Breast epithelium (tissue), 4 donors: ENCODE measurements at places on chromosomes 3 and 15. TPM values are rescaled to one million over a fixed set of nuclear protein-coding genes. Genes with fewer than 3 reads are reported as not detected.

VPS18 gene
- total RNA-seq, result 23.9 TPM

SPSB4 gene
- total RNA-seq, result not detected

DNA sequence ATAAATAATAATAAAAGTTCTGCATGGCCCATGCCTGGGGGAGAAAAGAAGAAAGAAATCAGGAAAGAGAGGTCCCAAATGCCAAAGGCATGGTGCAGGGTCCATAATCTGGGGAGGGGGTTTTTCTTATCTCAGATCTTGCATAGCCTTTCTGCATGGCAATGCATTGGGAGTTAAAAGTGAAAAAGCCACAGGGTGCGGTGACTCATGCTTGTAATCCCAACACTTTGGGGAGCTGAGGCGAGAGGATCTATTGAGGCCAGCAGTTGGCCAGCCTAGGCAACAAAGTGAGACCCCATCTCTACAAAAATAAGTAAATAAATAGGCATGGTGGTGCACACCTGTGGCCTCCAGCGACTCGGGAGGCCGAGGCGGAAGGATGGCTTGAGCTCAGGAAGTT lies 76.8 kb upstream of the GATA2 start:
- no peak for DNase-seq
- no peaks in the 10 kb centered on the region for H3K36me3 ChIP-seq
- no peak overlapping the region for H3K4me3 ChIP-seq
- no peak overlapping the region for H3K27ac ChIP-seq

DNA sequence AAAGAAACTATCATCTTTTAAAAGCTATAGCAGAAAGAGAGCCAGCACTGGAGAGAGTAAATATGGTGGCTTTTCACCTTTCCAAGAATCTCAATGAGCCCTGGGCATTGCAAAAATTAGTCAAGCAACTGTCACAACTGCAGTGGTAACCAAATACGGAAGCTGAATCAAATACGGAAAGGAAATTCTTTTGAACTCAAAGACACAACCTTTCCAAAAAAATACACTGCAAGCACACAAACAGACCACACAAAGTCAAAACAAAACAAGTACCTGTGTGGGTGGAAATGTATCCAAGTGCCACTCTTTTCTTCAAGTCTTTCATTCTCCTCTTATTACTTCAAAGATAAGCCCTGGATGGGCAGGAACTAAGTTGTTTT lies 17.6 kb downstream of the VGLL4 start:
- no peak overlapping the region for H3K4me3 ChIP-seq
- H3K36me3 ChIP-seq, result no peaks in the 10 kb centered on the region
- peak overlapping the region; percentile 33 for H3K27ac ChIP-seq
- no peaks in the 10 kb centered on the region for H3K27me3 ChIP-seq

- no peaks in the 10 kb centered on the region for H3K4me1 ChIP-seq
- H3K36me3 ChIP-seq, result no peaks in the 10 kb centered on the region
Measured at GRCh38 chr15:86837294-86838061, 757.8 kb downstream of the AGBL1 start.

GRCh38 chr3:13114811-13115575 lies 41.8 kb upstream of the IQSEC1 start:
- H3K4me3 ChIP-seq, result no peak overlapping the region
- no peaks in the 10 kb centered on the region for H3K36me3 ChIP-seq
- H3K27me3 ChIP-seq, result peaks cover 4% of the 10 kb centered on the region
- peak; percentile 34 for DNase-seq

GRCh38 chr3:111907151-111907550 lies 48.1 kb downstream of the PHLDB2 start:
- DNase-seq, result no peak
- H3K27ac ChIP-seq, result no peak overlapping the region
- no peaks in the 10 kb centered on the region for H3K27me3 ChIP-seq
- H3K4me1 ChIP-seq, result no peaks in the 10 kb centered on the region
- no peaks in the 10 kb centered on the region for H3K36me3 ChIP-seq
